ENCODE measurements at places on chromosomes 4 and X.

GRCh38 chrX:7582191-7582590 is 260.8 kb upstream of the VCX start:
- no peak for DNase-seq

DNA sequence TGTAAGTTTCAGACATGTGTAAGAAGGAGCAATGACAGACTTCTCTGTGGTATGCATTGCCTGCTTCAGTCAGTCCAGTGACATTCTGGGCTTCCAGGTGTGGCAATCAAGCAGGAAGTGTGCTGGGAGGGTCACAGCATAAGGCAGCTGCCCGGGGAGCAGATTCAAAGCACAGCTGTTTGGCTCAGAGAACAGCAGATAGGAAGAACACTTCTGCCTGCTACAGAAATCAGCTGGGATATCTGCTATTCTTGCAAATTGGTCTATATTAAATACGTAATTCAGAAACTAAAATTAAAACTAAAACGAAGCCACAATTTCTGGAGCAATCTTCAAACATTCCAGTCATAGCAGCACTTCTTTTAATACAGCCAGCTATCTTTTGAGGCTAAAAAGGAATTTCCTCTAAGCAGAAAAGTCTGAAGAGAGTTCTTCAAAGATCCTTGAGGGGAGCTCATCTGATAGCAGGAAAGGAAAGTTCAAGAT is 47.5 kb upstream of the GALNT7 start:
- DNase-seq, result no peak

GRCh38 chr4:166257891-166258290 is 384.9 kb downstream of the TLL1 start:
- DNase-seq, result no peak

- DNase-seq, result no peak
These were observed 44.0 kb downstream of the BRCC3 start for GRCh38 chrX:155115174-155115819.

DNA sequence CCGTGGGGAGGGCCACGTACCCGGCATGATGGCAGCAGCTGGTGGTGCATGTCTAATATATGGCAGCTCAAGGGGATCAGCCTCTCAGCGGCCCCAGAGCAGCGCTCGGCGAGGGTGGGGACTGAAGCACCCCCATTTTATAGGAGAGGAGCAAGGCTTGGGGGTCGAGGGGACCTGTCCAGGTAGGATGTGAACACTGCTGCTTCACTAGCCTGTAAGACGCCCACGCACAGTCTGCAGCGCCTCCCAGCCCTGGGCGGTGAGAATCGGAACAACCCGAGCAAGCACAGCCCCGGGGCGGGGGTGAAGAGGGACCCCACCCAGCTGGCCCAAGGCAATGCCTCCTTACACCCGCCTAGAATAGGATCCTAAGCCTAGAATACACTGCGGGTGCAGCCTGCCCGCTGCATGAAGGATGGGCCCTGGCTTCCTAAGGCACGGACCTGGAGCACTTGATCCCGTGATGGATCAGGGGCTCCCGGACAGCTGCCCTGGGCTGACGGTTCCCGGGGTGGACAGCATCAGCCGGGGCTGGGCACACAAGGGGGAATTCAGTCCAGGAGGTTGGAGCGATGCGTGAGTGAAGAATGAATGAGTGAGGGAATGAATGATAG is 17.6 kb downstream of the ADRA2C start:
- peak; percentile 46 for DNase-seq

- DNase-seq, result no peak
These were observed 24.4 kb downstream of the UGT2A3 start for GRCh38 chr4:68927165-68927564.

- no peak for DNase-seq
These were observed 64.4 kb upstream of the IBSP start for GRCh38 chr4:87734936-87735335.

DNA sequence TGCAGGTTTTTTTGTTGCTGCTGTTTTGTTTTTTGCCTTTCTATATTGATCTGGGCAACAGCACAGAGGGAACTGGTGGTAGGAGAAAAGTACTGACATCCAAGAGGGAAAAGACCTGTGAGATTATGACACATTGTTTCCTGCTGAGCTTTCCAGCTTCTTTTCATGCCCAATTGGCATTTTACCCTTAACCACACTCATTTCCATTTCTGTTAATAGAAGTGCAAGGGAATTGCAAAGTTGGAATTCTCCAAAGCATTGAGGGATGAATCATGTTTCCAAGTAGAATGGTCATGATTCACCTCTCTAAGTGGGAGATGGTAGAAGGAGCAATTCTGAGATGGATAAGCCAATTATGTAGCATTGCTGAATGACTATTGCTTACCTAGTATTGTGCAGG is 161.5 kb downstream of the PPARGC1A start:
- no peak for DNase-seq

GRCh38 chr4:81746773-81747172 is 275.1 kb upstream of the RASGEF1B start:
- DNase-seq, result no peak

DNA sequence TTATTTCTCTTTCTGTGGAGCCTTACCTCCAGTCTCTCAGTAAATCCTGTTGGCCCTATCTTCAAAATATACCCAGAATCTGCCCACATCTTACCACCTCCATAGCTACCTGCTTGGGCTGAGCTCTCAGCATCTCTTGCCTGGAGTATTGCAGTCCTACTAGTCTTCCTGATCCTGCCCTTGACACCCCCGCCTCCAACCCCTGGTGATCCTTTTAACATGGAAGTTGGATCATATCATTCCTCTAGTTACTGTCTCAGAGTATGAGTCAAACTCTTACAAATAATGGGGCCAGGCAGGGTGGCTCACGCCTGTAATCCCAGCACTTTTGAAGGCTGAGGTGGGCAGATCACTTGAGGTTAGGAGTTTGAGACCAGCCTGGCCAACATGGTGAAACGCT is 43.1 kb upstream of the SETD7 start:
- DNase-seq, result no peak

GRCh38 chrX:151974336-151975227 is at the start of gene GABRE:
Gene GABRE, minus strand, starts transcription at chrX:151974676. Its CDS starts 51 bp downstream, at chrX:151974625.
- DNase-seq, result peak; percentile 39

- no peak for DNase-seq
These were observed 14.7 kb upstream of the DCHS2 start for GRCh38 chr4:154506253-154506652.

DNA sequence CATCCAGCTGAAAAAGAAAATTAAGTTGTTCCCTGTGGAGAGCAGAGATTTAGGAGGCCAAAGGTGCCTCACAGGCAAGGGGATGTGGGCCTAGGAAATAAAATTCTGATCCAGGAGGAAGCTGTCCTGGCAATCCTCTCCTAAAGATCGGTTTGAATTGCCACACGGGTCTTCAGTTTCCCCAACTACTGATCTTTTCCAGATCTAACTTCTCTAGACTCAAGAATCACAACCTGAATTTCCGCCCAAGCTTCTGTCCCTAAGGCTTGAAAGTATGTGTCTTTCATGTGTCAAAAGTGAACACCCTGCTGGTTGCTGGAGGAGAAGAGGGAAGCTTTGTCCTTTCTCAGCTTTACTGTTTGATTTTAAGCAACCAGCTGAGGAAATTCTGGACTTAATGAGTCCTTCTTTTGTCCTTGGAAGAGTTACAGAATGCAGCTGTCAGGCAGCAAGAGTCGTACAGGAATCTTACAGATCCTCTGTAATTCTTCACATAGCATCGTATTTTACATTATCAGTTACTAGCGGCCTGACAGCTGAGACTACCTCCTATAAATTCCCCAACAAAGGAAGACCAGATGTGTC is 93.8 kb downstream of the INPP4B start:
- no peak for DNase-seq

- no peak for DNase-seq
These were observed 113.0 kb downstream of the IQCM start for GRCh38 chr4:149702414-149703293.

DNA sequence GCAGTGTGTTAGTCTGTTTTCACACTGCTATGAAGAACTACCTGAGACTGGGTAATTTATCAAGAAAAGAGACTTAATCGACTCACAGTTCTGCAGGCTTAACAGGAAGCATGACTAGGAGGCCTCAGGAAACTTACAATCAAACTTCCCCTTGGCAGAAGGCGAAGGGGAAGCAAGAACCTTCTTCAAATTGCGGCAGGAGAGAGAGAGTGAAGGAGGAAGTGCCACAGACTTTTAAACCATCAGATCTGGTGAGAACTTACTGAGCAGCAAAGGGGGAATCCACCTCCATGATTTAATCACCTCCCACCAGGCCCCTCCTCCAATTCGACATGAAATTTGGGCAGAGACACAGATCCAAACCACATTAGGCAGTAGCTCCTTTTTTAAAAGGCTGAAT is 59.2 kb upstream of the LEF1 start:
- no peak for DNase-seq

DNA sequence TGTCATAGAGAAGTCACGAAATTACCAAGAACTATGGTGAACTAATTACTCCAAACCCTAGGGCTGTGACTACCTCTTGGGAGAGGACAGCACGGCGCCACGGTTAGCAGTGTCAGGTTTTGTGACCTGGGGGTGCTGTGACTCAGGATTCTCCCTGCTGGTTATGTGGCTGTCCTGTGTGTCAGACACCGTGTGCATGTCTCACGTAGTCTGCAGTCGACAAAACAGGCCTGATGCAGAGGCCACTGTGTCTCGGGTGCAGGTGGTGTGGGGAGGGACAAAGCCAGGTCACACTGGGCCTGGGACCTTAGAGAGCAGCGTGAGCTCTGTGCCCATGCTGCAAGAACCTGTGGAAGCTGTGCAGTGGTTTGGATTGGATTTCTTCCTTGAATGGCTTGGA is 34.1 kb downstream of the TNIP2 start:
- peak; percentile 15 for DNase-seq

GRCh38 chrX:18598413-18598812 is 73.5 kb downstream of the RS1 start:
- DNase-seq, result no peak

GRCh38 chrX:122445466-122445865 is 738.6 kb upstream of the GRIA3 start:
- no peak for DNase-seq

- no peak for DNase-seq
These were observed 242.0 kb downstream of the MAPK10 start for GRCh38 chr4:86117705-86118302.

- DNase-seq, result no peak
These were observed 1.4 kb upstream of the PRPS1 start for GRCh38 chrX:107626916-107627315.

- no peak for DNase-seq
These were observed 35.2 kb downstream of the PTTG2 start for GRCh38 chr4:37995299-37995821.

DNA sequence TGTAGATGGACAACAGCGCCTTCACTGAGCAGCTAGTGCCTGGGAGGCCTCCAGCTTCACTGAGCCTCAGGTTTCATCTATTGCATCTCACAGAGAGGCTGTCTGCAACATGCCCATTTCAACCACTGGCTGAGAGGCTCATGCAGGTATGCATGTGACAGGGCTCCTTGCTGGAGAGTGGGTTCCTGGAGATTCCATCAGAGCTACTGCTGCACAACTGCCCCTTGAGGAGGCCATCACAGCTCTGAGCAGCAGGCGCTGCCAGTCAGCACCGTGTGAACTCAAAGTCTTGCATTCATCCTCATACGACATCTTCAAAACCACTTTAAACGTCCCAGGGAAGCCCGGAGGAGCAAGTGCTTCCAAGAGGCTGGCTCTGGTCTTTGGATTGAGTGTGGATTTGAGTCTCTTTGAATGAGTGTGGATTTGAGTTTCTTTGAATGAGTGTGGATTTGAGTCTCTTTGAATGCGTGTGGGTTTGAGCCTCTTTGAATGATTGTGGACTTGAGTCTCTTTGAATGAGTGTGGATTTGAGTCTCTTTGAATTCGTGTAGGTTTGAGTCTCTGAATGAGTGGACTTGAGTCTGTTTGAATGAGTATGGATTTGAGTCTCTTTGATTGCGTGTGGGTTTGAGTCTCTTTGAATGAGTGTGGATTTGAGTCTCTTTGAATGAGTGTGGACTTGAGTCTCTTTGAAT is 8.7 kb downstream of the P2RY8 start:
- DNase-seq, result no peak

DNA sequence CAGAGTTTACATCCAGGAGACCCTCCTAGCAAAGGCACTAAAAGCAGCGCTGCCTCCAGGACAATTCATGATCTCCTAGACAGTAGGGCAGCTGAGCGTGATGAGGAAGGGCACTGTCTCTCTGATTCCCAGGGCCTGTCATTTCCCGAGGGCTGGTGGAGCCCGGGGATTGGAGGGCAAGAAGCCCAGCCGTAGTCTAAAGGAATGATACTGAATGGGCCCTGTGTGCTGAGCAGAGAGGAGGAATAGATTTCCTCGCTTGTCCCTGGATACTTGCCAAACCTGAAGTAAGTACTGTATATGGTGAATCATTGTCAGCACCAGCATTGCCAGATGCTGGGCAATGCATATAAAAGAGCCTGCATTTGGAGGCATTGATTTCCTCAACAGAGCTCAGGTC is 88.0 kb upstream of the SLITRK2 start:
- DNase-seq, result no peak

Data from ovary (tissue), 10 donors.